Bone marrow (tissue), 2 donors: ENCODE measurements at places on chromosomes 4 and X.

- DNase-seq = no peak
Measured at GRCh38 chr4:44025376-44026020, 423.1 kb downstream of the KCTD8 start.

- DNase-seq = no peak
Measured at GRCh38 chr4:157020882-157021281, 49.3 kb upstream of the PDGFC start.

DNA sequence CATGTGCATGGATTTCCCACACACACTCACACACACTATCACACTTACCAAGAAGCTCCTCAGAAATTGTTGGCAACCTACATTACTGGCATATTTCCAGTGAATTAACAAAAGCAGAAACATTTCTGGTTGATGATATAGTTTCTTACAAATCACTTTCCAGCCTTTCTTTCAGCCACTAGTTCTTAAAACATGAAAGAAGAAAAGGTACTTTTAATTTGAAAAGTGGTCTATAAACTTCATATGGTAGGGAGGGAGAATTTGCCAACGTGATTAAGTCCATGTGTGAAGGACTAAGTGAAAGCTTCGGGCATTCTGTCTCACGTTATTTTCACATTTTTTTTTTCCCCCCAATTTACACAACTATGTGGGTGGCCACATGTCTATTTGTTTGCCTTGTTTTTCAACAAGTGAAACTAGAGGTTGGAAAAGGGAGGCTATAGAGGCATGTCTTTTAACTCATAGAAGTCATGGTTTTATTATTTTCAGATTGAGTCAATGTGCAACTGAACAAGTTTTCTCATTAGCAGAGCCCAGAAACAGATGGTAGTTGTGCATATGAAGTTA is 832.1 kb upstream of the INTU start:
- no peak for DNase-seq

DNA sequence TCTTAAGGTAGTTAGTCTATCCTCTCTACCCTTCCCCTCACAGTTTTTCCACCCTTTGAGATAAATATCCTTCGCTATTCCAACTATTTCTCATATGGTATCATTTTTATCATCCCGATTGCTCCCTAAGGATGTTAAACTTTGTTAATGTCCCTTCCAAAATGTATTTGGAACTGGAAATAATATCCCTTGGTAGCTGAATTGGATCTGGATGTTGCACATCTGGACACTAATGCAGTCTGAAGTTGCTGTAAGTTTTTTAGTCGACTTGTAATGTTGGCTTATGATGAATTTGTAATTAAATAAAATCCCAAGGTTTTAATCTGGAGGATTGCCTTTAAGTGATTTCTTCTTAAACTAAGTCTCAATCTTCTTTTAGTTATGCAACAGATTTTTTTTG is 22.5 kb downstream of the XIAP start:
- no peak for DNase-seq

DNA sequence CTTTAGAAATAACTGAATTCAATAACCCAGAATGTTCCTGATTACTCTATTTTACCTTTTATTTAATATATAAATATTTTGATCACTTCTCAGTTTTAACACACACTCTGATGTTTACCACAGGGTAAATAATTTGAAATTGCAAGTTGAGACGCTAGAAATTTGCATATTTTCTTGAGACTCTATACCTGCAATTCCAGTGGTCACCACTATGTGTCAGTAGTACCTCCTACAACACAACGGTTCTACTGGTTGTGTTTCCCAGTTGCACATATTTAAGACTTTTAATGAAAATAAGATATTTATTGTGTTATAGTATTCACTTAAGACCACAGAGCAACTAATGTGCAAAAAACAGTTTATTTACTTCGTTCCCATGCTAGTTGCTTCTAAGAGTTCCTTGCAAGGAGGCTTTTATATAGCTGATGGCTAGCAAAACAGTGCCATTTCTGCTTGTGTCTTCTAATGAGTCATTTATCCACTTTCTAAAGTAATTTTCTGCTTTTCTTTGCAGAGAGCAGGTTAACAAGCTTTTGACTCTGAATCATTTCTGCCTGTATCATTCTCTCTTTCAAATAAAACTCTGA is 98.9 kb upstream of the PDLIM3 start:
- no peak for DNase-seq

- no peak for DNase-seq
Measured at GRCh38 chr4:168841000-168841671, 168.9 kb downstream of the CBR4 start.

DNA sequence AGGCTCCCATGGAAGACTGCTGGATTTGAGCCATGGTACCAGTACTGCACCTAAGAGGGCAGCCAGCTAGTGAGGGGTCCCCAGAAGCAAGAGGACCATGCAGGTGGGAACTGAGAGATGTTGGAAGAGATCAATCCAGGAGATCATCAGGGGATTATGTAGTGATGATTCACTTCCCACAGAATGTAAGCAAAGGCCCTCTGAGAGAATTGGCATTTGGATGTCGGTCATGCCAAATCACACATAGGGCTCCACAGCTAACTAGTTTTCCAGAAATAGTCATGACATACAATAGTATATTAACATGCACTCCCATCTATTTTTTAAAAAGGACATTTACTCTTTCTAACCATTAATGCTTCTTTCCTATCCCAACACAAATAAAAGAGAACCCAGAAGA is 112.5 kb downstream of the RASGEF1B start:
- DNase-seq = no peak

GRCh38 chr4:100087743-100088142 is 102.5 kb downstream of the DDIT4L start:
- no peak for DNase-seq

DNA sequence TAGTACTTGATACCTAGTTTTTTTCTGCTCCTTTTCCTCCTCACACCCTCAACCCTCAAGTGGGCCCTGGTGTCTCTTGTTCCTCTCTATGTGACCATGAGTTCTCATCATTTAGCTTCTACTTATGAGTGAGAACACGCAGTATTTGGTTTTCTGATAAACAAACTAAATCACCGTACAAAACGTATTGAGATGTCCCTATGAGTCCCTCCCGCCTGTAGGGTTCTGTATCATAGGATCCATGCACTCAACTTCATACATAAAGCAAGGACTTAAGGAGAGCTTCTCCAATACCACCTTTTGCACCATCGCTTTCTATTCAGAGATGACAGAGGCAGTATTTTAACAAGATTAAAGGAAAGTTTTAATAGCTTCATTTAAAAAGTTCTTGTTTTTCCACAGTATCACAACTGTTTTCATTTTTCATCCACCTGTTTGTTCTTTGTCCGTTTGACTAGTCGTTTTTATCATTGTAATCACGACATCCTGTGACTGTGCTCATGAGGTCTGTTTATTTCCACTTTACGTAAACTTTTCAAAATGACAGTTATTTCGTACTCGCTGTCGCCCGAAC is 457 bp upstream of the RAB9A start:
- DNase-seq = no peak

GRCh38 chr4:7134737-7135388 is 57.5 kb upstream of the SORCS2 start:
- no peak for DNase-seq

- no peak for DNase-seq
Measured at GRCh38 chr4:173777421-173777820, 247.4 kb upstream of the HAND2 start.

GRCh38 chr4:79561751-79562150 is 153.7 kb upstream of the GK2 start:
- no peak for DNase-seq

GRCh38 chr4:146158036-146158745 is 17.3 kb upstream of the LSM6 start:
- DNase-seq = no peak

DNA sequence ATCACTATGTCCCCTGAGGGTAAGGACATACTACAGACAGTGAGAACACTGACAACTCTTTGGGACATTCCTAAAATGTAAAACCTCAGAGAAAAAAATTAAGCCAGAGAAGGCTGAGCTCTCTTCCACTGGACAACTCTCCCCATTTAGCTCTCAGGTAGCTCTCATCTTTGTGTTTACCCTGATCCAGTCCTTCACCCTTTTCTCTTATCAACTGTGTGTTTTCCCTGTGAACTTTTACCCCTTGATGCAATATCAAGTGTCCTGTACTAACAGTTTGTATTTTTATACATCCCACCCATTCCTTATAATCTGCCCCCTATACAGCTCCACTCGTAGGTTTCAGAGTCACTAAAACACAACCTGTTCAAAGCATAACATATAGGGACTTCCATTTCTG is 182.6 kb downstream of the STIM2 start:
- no peak for DNase-seq

- DNase-seq = no peak
Measured at GRCh38 chr4:23966725-23967124, 76.9 kb upstream of the PPARGC1A start.

GRCh38 chrX:9320940-9321339 is 143.9 kb upstream of the TBL1X start:
- DNase-seq = no peak

GRCh38 chr4:155433636-155434360 is 57.0 kb upstream of the MAP9 start:
- DNase-seq = peak; percentile 35
